ENCODE measurements at places on chromosomes 2 and 18.

DNA sequence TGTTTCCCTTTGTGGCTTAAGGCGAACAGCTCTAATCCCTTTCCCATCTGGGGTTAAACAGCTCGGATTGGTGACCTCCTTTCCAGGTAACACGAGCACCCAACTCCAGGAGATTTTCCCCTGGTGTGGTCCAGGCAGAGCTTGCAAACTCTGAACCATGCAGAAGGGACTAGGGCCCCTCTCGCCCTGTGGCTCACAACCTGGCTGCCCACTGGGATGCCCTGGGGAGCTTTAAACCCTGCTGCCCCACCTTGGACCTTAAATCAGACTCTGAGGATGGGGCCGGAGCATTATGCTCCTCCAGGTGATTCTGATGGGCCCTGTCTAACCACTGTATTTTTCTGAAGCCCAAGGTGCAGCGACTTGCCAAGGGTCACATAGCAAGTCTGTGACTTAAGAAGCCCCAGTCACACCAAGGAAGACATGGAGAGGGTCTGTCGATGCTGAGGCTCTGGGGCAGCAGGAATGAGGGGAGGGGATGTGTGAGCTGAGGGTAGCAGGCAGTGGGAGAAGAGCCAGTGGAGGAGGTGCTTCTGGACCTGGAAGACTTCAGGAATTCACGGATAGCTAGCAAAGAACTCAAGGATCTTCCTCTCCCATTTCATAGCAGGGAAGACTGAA is 5.9 kb downstream of the ARID5A start:
- no peak for DNase-seq

GRCh38 chr2:24971286-24971535 is 544 bp downstream of the DNAJC27 start:
- no peak for DNase-seq

DNA sequence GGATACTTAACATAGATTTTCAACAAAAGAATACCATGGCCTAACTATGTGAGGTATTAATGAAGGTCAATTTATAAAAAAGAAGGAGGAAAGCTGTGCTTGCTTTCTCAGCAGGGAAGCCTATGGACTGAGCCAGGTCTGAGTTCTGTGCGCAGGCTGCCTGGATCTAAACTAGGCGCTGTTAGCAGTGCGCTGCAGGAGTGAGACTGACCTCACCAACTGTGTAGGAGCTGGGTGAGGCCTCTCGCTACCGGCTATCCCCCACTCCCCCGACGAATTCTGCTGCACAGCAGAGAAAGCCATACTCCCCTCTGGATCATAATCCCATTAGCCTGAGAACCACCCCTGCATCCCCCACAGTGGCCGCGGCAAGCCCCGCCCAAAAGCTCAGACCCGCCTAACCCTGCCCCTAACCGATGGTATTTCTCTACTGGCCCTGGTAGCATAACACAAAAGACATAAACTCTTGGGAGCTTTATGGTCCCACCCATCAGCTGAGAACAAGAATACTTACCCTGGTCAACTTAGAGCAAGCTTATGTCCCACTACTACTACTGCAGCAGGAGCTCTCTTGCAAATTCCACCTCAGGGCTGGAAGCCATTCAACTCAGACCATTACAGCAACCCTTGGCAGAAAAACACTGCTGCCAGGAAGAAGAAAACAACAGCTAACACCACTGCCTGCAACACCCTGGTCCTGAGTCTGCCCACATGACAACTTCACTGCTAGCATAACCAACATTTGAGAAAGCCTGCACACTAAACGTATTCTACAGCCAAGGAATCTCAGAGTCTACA is 28.0 kb downstream of the SULT1C2 start:
- DNase-seq: no peak

GRCh38 chr18:49876536-49876935 is 63.2 kb upstream of the ACAA2 start:
- no peak for DNase-seq

DNA sequence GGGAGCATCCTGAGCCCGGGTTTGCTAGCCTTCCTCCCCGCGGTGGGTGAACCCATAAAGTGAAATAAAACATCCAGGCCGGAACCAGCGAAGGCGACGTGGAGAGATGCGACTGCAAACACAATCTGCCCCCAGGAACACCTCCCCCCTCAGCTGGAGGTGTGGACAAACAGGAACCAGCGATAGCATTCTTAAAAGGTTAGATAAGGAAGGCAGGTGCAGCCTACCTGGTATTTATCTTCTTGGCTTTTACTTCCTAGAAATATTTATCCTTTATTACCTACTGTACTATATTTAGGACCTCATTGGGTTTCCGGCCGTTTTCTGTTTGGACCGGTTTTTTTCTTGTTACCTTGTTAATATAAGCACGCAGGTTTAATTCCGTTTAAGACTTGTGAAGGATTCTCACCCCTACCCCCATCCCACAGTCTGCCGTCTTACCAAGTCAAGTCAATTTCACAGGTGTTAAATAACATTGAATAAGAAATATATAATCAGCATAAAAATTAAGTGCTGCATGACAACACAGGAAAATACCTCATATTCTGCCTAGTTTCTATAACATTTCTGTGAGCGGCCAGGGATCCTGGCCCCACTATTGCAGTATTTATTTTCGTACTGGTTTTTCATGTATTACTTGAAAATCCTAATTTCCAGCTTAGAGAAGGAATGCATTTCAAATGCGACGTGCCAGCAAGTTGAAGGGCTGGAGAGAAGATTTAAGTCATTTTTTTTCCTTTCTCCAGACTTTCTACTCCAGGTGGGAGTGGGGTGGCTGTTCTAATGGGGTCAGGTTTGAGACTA is 224.0 kb upstream of the ID2 start:
- DNase-seq: no peak

- no peak for DNase-seq
Observed at GRCh38 chr2:231211486-231211885, 13.1 kb downstream of the ARMC9 start.

DNA sequence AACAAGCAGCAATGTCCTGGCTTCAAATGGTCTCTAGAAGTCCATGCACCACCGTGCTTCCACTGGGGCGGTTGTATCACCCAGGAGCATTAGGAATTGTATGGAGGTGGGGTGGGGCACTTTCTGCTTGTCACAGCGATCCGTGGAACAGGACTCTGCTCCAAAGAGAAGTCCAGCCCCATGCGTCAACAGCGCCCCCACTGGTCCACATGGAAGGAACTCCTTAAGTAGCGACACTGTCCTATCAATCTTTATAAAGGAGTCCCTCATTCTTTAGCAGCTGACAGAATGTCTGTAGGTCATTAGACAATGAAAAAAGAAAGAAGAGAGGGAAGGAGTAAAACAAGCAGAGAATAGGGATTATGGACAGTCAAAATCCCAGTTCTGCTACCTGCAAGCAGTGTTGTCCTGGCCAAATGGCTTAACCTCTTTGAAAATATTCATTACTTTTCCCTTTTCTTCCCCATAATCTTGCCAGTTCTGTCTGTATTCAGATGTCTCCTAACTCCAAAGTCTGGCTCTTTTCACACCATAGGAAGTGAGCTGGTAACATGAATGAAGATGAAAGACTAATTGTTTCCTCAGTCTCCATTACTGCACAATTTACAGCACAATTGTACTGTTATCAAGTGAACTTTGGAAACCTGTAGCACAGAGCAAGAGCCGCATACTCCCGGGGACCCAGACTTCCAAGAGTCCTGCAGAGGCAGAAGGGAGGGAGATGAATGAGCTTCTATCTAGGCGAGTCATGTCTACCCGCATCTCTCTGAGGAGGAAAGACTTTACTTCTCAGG is 9.9 kb downstream of the NFE2L2 start:
- DNase-seq: no peak

- no peak for DNase-seq
Observed at GRCh38 chr2:42931818-42932195, 139.4 kb upstream of the HAAO start.

GRCh38 chr2:175626796-175627195 is 375.3 kb downstream of the LNPK start:
- no peak for DNase-seq

DNA sequence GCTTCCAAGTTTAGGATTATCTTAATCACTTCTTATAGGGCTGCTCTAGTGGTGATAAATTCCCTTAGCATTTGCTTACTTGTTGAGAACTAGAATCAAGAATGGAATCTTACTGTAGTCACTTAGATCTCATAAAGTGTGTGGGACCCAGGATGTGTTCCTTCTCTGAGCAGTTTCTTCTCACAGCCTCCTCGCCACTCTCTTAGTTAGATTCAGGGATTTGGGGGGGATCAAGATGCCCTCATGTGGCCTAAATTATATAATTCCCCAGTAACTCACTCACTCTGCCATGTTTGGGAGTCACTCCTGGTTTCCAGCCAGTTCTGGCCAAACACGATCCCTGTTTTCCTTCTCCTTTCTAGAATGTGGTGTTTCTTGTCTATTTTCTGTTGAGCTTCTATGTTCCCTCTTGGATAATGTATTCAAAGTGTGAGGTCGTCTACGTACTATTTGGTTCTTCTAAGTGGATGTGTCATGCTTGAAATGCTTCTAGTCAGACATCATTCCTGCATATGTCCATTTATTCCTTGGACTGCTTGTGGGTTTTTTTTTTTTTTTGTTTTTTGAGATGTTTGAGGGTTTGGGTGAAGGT is 414.9 kb upstream of the SYT4 start:
- no peak for DNase-seq

DNA sequence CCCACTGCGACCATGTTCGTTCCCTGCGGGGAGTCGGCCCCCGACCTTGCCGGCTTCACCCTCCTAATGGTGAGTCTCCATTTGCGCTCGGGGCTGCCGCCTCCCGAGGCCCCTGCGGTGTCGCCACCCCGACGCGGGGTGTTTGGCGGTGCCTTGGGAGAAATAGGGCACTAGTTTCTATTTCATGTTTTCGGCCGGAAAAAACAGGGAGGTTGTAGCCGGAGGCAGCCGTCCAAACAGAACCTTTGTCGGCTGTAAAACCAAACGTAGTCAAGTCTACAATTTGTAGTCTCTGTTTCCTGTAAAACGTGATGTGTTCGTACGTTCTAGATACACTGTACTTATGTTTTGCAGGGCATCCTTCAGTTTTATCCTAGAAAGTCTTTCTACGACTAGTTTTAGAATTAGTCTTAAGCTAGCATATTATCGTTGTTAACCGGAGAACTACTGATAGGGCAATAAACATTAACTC is 290 bp downstream of the PSMG2 start:
- DNase-seq: no peak

- no peak for DNase-seq
Observed at GRCh38 chr2:55883357-55883756, 40.2 kb downstream of the EFEMP1 start.

GRCh38 chr18:8821083-8821465 is 115.7 kb downstream of the MTCL1 start:
- no peak for DNase-seq

GRCh38 chr18:45521777-45522176 is 93.5 kb upstream of the SLC14A2 start:
- DNase-seq: no peak

GRCh38 chr2:239087046-239087710 is 239.3 kb downstream of the TWIST2 start:
- no peak for DNase-seq

DNA sequence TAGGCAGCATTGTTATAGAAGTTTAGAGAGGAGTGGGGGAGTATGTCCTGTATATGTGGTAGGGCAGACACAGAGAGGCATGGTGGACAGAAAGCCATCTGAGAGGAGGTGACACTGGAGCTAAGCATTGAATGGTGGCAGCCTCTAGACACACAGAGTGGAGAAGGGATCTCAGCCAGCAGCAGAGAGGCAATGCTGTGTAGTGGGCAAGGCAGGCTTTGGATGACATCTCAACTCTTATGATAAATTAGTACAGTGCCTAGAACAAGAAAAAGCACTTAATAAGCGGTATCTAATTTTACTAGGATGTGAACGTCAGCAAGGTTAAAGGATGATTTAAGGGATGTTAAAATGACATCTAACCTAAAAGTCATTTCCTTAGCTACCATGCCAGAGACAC is 22.5 kb upstream of the CERS6 start:
- DNase-seq: no peak

DNA sequence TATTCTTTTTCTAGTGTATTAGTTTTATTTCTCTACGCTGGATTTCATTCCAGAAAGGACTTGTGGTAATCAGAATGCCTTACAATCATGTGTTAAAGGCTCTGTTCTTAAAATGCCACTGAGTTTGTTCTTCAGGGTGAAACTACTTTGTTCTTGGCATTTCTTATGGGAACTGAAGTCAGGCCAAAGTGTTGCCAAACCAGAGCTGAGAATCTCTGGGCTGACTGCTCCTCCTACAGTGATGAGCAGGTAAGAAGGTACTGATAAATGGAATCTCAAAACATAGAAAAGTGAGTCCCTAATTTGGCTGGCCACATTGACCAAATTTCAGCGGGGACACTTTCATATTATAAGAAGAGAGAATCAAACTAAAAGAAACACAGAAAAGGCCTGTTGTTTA is 55.1 kb upstream of the ZNF397 start:
- DNase-seq: no peak

DNA sequence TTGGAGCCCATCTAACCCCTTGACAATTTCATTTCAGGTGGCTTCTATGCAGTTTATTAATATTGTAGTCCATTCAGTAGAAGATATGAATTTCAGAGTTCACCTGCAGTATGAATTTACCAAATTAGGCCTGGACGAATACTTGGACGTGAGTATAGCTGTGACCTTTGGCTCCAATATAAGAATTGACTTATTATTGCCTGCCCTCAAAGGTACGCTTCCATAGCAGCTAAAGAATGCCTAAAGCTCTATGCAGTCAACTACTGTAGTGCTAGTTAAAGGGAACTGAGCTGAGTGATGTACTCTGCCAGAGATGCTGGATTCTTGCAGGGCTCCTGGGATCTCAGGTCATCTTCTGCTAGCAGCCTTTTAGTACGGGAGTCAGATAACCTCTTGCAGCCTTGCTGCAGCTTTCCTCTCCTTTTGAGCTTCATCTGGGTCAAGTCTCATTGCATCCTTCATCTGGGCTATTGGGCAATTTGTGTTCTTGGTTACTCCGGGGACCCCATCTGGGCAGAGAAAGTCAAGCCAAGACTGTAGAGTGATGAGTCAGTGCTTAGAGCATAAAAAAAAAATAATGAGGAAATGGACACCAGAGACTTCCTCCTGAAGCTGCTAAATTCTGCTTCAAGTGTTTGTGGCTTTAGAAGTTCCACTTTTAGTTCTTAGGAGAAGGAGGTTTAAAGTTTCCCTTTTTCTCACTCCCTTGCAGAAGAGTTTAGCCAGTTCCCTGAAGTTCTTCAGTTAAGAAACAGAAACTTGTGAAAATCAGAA is 105.6 kb downstream of the PRPF40A start:
- DNase-seq: no peak

All from T1000 (cell line).